ENCODE measurements at places on chromosomes 7 and 10.

- DNase-seq = no peak
Measured at GRCh38 chr7:43454936-43455518, 127.9 kb upstream of the STK17A start.

DNA sequence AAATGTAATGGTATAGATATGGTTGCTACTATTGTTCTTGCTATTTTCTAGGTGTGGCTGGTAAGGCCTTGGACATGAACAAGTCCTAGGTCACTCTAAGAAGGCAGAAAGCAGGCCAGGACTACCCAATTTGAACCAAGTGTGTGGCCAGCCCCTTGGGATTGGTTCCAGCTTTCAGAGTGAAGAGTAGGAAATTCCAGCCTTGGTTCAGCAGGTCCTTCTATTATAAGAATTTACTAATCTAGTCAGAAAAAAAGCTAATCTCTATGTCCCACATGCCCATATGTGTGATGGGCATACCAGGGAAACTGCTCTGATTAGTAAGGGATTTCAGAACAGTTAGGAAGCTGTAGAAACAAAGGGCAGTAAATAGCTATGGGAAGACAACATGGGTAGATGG is 7.8 kb upstream of the TARP start:
- no peak for DNase-seq

DNA sequence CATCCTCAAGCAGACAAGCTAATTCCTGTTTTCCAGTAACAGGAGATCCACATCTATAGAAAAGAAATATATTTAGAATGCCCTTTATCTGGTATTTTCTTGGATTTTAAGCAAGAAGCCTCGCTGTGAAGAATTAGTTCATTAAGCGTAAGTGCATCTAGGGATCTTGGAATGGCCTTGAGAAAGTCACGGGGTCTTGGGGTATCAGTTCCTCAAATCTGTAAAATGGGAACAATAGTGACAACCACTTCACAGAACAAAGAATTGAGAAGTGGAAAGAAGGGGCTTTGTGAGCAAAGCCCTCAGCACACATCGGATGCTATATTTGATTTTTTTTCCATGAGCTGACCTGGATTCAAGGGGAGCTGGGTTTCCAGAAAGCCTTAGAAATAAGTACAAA is 32.3 kb upstream of the WDFY4 start:
- no peak for DNase-seq

DNA sequence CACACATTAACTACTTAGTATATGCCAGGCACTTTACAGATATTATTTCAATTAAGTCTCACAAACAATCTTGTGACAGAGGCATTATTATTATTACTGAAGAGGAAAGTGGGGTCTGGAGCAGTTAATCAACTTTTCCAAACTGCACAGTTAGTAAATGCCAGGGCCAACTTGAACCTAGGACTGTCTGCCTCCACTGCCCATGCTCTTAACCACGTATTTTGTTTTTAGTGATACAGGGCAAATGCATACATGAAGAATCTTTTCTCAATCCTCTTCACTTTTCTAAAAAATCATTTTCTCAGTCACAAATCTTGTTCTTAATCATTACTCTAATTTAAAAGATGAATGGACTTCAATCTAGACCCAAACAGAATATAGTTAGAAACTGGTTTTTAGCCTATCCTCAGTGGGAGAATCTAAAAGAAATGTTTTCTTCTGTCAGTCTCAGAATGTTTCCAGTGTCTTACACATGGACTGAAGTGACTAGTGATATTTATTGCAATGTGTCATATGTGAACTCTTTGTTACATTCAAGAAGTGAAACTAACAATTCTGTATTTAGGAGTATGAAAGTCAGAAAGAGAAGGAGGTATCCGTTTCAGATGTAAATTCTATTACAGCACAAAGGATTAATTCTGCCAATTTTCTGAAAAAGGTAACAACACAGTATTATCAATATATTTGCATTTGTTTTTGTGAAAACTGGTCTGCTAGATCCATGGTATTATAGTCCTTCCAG is 55.5 kb upstream of the CCNJ start:
- DNase-seq = no peak

- DNase-seq = no peak
Measured at GRCh38 chr10:3568983-3569382, 216.0 kb downstream of the KLF6 start.

DNA sequence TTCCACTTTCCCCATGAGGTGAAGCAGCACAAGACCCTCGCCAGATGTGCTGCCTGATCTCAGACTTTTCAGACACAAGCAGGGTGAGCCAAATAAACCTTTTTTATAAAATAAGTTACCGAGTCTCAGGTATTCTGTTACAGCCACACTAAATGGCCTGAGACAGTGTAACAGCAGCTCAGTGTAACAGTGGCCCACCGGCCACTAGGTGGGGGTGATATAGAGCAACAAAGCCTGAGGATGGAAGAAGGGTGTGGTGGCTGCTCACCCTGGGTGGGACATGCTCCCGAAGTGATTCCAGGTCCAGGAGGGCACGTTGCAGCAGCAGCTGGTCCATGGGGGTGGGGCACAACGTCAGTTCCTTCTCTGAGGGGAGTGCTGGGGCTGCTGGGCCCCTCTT is 44.6 kb downstream of the BMS1 start:
- no peak for DNase-seq

- DNase-seq = no peak
Measured at GRCh38 chr10:88608780-88609179, 22.2 kb downstream of the LIPJ start.

GRCh38 chr7:11716185-11716584 is 115.8 kb downstream of the THSD7A start:
- DNase-seq = peak; percentile 13

- no peak for DNase-seq
Measured at GRCh38 chr10:54906940-54907339, 105.9 kb upstream of the PCDH15 start.

DNA sequence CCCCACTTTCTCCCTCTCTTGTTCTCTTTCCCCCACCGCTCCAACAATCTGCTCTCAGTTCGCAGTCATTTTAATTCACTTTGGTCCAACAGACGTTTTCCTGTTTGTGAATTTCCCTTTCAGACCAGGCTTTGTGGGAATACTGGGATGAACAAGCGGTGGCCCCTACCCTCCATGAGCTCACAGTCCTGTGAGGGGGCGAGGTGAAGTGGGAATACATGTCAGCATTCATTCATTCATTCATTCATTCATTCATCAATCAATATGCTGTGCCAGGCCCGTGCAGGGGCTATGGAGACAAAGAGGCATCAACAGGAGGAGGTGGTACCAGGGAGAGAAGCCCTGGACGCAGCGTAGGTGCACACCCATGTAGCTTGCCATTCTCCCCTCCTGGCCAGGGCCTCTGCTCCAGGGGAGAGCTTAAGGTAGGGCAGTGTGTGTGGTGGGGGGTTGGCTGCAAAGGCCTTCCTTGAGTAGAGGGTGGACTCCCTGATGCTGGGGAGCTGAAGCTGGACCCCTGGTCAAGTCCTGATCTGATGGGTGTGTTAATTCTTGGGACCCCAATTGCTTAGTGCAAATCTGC is 16.1 kb downstream of the PRF1 start:
- no peak for DNase-seq

GRCh38 chr7:66634816-66635215 is 6.1 kb downstream of the KCTD7 start:
- no peak for DNase-seq

DNA sequence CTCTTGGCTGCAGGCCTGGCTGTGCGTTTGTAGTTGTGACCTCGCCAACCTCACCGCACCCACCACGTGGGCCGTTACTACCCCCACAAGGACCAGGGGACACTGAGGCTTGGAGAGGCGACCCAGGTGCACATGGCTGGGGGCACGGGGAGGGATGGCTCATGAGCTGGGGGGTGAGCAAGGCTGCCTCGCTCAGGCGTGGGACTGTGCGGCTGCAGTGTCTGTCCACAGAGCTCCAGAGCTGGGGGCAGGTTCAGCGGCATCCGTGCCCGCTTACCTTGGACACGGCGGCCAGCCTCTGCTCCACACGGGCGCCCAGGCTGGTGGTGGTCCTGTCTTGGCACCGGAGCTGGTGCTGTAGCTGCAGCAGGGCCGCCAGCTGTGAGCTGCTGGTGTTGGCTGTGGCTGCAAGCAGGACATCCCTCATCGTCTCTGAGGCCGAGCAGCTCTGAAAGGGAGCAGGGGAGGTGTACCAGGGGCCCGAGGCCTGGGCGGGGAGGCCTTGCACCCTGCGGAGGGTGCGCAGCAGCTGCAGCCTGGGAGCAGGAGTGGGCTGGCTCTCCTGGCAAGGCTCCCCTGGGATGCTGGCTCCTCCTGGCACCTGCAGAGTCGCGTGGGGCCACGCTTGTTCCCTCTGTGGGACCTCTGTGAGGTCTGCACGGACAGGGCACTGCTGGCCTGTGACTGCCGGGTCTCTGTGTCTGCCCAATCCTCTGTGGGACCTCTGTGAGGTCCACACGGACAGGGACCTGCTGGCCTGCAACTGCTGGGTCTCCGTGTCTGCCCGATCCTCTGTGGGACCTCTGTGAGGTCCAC is 60.0 kb upstream of the NKX6-2 start:
- no peak for DNase-seq

GRCh38 chr7:77415476-77415822 is 700 bp downstream of the GSAP start:
- DNase-seq = no peak

DNA sequence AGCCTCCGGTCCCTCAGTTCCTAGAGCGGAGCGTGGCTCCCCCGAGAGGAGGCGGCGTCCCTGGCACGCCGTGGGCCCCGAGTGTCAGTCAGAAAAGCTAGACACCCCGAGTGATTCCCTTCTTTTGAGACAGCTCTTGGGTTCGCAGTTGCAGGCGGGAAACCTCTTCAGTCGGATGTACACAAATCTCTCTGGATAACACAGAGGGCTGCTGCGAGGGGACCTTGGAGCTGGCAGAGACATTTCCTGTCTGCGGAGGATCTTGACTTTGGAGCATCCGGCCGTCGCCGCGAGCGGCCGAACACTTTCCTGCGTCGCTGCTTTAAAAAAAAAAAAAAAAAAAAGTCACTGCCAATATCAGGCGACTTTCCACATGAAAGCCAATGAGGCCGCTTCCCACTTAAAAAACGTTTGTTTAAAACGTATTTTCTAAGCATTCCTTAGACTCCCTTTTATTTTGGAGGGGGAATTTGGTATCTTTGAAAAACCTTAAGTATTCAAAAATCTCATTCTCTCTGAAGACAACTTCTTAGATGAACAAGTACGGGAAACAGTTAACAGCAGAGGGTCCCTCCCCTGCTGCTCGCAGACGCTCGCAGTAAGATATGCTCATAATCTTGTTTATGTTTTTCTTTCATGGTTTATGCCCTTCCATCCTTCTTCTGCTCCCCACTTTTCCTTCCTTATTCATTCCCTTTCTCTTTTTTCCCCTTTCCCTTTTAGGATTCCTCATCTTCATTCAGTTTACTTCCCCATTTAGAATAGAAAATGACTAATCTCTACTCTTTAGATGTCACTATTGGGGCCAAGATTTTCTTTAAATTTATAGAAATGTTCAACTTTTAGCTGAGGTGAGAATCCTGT is 10.0 kb downstream of the HHEX start:
- no peak for DNase-seq

DNA sequence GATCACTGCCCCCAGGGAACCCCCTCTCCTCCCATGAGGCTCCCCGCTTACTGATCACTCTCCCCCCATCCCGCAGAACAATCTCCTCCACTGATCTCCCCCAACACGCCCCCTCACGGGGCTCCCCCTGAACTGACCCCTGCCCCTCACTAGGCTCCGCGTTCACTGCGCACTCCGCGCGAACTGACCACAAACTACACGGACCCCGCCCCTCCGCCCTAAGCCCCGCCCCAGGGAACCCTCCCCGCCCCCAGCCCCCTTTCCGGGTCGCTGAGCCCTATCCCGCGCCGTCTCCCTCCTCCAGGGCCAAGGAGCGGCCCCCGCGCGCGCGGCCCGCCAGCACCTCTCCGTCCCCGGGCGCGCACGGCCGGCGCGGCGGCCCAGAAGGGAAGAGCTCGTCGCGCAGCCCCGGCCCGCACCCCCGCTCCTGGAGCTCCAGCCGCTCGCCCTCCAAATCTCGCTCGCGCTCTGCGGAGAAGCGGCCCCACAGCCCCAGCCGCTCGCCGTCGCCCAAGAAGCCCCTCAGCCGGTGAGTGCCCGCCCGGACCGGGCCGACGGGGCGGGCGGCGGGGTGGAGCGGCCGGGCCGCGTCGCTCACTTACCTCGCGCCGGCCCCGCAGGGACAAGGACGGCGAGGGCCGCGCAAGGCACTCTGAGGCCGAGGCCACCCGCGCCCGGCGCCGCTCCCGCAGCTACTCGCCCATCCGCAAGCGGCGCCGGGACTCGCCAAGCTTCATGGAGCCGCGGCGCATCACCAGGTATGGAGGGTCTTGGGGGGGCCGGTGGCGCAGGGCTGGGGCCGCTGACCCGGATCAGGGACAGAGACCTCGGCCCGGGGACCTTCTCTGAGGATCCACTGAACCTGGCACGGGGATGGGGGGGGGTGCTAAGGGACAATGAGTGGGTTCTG is 19.9 kb upstream of the HSPB1 start:
- no peak for DNase-seq

DNA sequence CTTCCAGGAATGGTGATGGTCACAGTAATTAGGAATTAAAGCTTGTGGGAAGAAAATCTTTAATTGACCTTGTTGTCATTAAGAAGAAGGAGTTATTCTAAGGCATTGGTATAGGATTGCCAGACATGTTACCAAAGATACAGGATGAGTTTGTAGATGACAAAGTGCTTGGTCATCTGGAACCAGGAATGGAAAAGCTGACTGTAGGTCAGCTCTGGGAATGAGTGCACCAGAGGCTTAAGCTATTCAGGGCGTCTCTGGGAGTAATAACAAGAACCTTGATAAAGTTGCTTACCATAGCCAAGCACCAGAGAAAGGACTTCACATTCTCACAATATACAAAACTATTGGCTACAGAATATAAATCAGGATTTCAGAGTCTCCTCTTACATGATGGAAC is 89.0 kb downstream of the PHTF2 start:
- no peak for DNase-seq

- DNase-seq = no peak
Measured at GRCh38 chr10:3524086-3524960, 260.7 kb downstream of the KLF6 start.

GRCh38 chr7:103771294-103771693 is 218.2 kb downstream of the RELN start:
- no peak for DNase-seq

Measured in left ventricle myocardium inferior (tissue), 1 donor.